ENCODE measurements at places on chromosomes 3 and 15. TPM values are rescaled to one million over a fixed set of nuclear protein-coding genes. Genes with fewer than 3 reads are reported as not detected.

Gene NMD3
- 83.2 TPM for total RNA-seq

Gene C15orf39
- total RNA-seq, result 3.1 TPM

Gene ZNF620
- 2.8 TPM for total RNA-seq

GRCh38 chr15:52037889-52038505, 19.0 kb downstream of the MAPK6 start:
- no peak for DNase-seq

DNA sequence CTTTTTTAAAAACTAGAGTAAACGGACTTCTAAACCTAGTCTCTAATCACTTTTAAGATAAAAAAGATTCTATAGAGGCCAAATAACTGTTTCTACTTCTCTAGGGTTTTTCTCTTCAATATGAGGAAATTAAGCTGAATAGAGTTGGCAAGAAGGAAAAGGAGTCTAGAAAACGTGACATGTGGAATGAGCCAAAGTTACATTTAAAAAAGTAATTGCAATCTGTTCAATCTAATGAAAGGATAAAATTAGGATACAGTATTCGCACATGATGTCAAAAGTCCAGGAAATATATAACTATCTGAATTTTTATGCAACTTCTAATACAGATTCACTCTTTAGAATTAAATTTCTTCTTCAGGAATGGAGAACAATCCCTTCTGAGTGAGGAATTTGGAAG, 300.1 kb downstream of the ULK4 start:
- DNase-seq, result no peak

DNA sequence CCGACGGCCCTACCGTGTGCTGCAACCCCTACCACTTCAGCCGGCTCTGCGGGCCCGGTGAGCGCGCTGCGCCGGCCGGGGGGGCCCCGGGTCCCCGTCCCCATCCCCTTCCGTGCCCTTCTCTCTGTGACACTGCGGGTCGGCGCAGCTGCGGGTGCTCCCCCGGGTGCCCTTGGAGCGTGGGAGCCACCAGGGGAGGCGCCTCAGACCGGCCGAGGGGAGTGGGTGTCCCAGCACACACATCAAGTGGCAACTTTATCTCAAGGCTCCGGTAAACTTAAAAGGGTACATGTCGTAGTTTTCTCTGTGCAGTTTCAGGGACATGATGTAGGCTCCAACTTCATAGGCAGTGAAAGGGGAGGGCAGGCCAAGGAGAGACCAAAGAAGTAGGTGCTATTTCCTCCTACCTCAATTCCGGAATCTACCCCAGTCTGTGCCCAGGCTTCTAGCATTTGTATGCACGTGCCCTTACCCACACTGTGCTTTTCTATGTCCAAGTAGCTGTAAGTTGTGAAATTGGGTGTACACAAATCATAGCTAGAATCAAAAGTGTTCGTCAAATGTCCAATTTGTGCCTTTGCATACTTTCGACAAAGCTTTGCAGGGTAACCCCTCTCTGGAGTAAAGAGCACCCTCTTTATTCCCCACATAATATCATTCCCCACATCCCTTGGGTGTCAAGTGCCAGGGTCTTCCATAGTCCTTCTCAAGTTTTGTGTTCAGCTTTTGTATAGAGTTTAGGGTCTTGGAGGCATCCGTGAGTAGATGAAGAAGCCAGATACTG, 2.2 kb downstream of the SMAD6 start:
- DNase-seq, result no peak

DNA sequence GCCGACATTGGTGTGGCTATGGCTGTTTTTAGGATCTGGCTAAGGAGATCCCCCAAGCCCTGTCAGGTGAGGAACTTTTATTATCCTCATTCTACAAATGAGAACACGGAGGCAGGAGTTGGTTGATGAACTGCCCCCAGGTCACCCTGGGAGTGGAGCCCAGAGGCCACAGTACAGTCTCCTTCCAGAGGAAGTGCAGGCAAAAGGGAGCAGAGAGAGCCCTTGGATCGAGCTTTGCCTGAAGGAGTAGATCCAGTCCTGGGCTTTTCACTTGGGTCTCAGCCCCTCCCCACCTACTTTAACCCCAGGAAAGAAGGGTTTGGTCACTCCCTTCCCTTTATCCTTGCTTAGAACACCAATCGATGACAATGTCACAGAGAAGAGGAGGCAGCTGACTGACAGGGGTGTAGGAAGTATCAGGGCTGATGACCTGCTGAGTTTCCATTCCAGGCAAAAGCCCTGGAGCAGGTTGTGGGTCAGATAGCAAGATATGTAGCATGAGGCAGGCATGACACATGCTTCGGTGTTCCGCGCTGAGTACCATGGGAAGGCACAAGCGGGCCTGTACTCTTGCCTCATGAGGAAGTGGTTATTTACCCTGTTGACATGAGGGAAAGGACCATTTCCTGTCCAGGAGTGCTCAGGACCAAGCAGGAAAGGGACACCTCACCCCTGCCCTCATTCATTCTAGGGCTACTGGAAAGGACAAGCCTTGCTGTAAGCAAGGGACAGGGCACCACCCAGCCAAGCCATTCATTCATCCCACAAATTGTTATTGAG, 5.8 kb upstream of the PLA2G4D start:
- DNase-seq, result peak; percentile 83

DNA sequence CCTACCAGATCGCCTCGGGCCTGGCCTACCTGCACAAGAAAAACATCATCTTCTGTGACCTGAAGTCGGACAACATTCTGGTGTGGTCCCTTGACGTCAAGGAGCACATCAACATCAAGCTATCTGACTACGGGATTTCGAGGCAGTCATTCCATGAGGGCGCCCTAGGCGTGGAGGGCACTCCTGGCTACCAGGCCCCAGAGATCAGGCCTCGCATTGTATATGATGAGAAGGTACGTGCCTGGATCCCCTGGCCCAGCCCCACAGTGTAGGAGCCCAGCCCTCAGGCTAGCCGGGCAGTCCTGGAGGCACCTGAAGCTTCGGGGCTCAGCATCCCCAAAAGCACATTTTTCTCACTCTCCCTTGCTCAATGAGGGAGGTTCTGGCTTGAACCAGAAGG, 135.8 kb downstream of the LRRK1 start:
- DNase-seq, result no peak

- no peak for DNase-seq
Measured at GRCh38 chr3:55519019-55519418, 31.9 kb upstream of the WNT5A start.

DNA sequence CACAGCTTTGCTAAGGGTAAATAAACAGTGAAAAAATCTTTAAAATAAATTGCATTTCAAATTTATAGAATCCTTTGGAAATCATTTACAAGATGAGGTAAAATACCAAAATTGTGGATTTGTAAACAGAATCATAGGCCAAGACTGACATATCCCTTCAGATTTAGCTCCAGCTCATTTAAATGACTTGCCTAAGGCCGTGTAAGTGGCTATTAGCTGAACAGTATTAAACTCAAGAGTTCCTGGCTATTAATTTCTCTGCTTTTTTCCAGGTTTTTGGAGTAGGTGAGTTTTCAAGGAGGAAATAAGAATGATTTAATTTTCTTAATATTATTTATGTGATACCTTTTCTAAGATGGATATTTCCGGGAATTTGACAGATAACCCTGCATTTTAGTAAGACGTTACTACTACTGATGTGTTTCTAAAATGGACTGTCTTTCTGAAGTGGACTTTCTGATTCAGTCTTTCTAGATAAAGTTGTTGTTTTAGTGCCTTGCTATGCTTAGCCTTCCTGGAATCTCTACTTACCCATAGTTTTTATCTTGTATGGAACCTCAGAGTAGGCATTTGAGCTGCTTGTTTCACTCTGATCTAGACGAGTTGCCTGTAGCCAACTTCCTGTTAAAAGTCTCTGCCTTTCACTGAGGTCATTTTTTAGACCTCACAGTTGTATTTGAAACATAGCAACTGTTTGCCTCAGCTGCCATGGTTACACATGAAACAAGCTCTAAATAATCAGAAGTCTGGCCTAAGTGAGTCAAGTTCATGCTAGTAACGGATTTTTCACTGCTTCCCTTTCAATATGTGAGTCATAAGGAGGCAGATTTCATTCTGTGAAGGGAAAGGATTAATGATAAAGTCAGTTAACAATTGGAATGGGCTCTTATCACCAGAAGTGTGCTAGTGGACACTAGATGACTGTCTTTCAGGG, 127.0 kb downstream of the KLHL25 start:
- peak; percentile 84 for DNase-seq

DNA sequence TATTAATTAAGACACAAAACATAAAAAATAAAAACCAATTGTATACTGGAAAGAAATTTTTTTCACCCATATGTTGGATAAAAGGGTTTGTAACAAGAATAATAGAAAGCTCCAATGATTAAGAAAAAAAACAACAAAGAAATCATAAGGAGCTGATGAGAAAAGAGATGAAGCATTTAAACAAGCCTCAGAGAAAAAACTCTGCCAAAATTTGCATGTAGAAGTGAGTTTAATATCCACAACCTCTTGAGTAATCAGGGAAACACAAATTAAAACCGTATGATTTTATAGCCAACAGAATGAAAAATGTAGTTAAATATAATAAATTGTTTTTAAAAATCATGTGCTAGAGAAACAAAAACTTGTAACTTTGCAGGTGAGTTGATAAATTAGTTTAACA, 192.9 kb downstream of the BCHE start:
- no peak for DNase-seq

- DNase-seq, result no peak
Measured at GRCh38 chr3:148330542-148330941, 367.2 kb upstream of the AGTR1 start.

GRCh38 chr15:38683382-38684242, 119.0 kb upstream of the RASGRP1 start:
- peak; percentile 41 for DNase-seq

- DNase-seq, result no peak
Measured at GRCh38 chr15:63261311-63261710, 16.1 kb upstream of the APH1B start.

- DNase-seq, result no peak
Measured at GRCh38 chr3:187125319-187126031, 13.8 kb downstream of the RPL39L start.

- no peak for DNase-seq
Measured at GRCh38 chr15:40285554-40286011, 2.7 kb upstream of the ANKRD63 start.

DNA sequence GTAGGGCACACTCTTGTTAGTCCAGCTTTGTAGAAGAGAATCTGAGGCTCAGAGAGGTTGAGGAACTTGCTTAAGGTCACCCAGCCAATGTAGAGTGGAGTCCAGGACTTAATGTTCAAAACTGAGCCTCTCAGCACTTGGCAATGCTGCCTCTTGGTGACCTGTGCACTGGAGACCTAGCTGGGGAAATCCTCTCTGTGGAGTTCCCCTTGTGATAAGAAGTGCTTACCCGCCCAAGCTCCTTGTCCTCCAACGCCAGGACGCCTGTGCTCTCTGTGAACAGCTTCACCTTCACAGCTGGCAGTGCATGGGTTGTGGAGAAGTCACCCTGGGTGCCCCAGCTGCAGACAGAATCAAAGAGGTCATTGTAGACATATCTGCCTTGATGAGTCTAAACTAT, 219.1 kb upstream of the FEZF2 start:
- no peak for DNase-seq

GRCh38 chr3:118527514-118528044, 507.1 kb downstream of the IGSF11 start:
- DNase-seq, result no peak

DNA sequence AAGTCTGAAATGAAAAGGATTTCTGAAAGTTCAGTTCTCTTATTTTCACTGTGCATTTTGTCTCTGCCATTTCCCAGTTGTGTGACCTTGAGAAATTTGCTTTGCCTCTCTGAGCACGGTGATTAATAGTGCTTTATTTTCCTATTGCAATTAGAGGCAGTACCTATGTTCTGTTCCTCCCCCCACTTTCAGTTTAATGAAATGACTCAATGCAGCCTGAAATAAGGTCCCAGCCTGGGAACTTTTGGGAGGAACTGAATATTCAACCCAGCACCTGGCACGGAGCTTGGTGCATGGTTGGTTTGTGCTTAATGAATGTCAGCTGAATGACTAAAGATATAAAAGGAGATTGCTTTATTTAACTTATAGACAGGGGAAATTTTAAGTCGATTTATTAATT, 352.6 kb downstream of the PDCD6IP start:
- DNase-seq, result no peak

- no peak for DNase-seq
Measured at GRCh38 chr3:147424581-147425387, 15.6 kb downstream of the ZIC1 start.

DNA sequence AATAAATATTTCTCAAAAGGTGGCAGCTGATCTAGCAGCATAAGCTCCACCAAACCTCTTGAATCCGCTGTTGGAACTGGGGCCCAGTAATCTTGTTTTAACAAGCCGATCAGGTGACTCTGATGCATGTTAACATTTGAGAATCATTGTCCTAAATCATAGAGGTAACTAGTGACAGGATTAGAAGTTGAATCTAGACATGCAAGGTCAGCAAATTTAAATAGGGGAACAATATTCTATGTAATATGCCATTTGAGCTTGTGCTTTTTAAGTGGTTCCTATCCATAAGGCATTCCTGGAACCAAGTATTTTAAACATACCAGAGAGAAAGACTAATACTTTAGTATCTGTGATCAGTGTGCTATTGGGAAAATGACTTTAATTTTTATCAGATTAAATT, 412.8 kb downstream of the PYDC2 start:
- no peak for DNase-seq

- no peak for DNase-seq
Measured at GRCh38 chr3:127137113-127137512, 55.8 kb upstream of the PRR23E start.

GRCh38 chr15:26372706-26373105, 400.2 kb downstream of the GABRB3 start:
- DNase-seq, result no peak

Measured in Daoy (cell line).